Effector memory CD4-positive, alpha-beta T cell (primary cell): ENCODE measurements at places on chromosomes 4 and X.

GRCh38 chrX:153560466-153560865 lies 38.5 kb downstream of the CCNQ start:
- DNase-seq, result no peak

DNA sequence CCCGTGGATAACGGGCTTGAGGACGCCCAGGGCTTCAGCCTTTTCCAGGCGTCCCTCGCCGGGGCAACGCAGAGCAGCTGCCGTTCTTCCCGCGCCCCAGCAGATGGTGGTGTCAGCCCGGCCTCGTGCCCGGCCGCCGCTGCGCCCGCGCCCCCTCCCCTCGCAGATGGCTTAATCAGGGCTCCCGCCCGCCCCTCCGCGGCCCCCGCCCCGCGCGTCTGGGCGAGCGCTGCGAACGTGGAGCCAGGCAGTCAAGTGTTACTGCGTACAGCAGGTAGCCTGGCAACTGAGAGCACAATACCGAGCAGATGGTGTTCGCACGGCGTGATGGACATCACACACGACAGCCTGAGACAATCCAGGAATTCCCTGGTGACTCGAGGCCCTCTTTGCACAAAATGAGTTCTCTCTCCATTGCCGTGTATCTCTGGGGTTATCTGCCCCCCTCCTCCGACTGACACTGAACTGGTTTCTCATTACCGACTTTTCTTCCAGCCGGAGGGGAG lies 69.3 kb downstream of the MGST2 start:
- no peak for DNase-seq

DNA sequence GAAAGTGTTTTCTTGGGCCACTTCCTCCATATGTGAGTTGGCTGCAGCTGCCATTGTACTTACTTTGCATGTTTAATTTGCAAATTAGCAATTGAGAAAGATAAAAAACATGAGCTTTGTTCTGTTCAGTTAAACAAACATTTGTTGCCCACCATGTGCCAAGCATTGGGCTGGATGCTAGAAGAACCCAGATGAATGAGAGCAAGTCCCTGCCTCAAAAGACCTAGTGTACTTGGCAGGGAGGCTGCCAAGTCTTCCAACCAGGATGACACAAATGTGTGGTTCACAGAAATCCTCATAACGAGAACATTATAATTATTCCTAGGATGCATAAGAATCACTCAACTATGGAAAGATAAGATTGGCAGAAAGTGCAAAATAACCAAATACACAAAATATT lies 66.7 kb downstream of the GPM6A start:
- no peak for DNase-seq

- DNase-seq, result no peak
Measured at GRCh38 chr4:82063017-82063416, 310.8 kb downstream of the HNRNPD start.

DNA sequence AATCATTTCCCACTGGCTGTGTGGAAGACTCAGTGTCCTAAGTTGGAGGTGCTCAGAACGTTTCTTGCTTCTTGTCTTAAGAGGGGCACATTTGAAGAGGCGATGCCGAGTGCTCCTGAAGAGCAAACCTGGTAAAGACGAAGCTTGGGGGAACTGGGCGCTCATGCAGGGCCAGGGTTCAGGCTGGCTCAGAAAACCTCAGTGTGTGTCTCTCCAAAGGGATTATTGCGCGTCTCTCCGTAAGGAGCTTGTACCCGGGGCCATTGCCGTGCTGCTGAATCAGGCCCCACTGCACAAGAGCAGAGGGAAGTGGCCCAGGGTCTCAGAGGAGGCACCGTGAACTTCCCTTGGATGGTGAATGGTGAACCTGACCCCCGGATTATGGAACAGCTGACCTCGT lies 44.4 kb downstream of the PSAPL1 start:
- no peak for DNase-seq

GRCh38 chr4:140641789-140642439 lies 73.2 kb upstream of the UCP1 start:
- DNase-seq, result no peak

DNA sequence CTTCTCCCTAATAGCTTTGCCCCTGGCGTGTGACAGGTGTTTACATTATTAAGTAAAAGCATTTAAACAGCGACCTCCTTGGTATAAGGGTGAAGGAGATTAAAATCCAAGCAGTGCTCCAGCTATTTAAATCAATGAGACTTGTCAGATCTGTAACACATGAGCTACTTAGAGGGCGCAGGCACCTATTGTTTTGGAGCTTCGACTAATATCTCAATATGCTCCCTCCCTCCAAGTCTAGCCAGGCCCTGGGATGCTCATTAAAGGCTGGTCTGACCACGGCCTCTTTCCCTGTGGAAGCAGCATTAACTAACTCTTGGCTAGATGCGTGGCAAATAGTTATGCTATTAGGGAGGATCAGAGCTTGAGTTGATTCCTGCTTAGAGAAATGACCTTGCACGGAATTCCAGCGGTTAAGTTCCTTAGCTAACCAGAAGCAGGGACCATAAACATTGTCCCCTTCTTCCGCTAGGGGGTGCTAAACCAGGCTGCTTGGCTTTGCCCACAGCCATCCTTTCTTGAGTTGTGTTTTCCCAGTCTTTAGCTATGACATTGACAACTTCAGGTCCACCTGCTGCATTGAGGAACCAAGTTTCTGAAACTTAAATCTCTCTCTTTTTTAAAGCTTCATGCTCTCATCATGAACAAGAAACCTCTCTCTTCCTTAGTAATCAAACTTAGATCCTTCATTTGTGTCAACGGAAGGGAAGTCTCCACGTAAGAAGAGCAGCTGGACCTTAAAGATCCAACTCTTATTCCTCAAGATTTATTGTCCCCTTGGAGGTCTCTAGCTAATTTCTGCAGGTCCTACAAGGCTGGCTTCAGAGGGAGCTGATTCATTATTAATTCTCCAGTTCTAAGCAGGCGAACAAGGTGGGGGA lies 80.7 kb upstream of the IGFBP7 start:
- no peak for DNase-seq

- DNase-seq, result no peak
Measured at GRCh38 chr4:109011241-109012026, 248.6 kb upstream of the ETNPPL start.

- DNase-seq, result no peak
Measured at GRCh38 chrX:31506360-31506759, 434.5 kb upstream of the FTHL17 start.

DNA sequence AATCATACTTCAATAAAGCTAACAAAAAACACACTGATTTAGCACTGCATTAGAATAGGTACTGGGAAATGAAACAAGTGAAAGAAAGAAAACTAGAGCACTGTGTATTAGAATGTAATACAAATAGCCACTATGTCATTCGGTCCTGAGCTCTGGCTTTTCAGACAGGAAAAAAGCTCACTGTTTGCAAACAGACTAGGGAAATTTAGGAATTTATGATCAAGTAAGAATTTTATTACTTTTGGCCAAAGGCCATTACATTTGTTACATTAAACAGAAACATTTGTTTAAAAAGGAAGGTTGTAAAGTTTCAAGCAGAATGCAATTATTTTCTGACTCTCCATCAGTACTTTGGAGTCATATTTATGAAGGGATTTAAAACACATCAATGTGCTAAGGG lies 68.7 kb downstream of the KLHL8 start:
- DNase-seq, result no peak

DNA sequence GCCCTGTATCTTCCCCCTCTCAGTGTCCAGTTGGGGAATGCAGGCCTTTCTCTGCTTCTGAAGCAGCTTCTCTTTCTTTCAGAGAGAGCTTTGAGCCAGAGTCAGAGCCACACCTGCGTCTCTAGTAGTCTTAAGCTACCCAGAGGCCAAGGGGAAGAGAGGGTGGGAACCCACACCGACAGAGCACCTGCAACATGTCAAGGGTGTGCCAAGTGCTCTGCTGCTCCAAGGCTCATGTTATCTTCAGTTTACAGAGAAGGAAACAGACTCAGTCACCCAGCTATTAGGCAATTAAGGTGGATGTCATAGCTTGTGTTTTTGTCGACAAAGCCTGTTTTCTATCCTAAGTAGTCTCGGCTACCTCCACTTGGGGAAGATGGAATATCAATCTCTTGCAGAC lies 22.7 kb upstream of the RNF212 start:
- no peak for DNase-seq

DNA sequence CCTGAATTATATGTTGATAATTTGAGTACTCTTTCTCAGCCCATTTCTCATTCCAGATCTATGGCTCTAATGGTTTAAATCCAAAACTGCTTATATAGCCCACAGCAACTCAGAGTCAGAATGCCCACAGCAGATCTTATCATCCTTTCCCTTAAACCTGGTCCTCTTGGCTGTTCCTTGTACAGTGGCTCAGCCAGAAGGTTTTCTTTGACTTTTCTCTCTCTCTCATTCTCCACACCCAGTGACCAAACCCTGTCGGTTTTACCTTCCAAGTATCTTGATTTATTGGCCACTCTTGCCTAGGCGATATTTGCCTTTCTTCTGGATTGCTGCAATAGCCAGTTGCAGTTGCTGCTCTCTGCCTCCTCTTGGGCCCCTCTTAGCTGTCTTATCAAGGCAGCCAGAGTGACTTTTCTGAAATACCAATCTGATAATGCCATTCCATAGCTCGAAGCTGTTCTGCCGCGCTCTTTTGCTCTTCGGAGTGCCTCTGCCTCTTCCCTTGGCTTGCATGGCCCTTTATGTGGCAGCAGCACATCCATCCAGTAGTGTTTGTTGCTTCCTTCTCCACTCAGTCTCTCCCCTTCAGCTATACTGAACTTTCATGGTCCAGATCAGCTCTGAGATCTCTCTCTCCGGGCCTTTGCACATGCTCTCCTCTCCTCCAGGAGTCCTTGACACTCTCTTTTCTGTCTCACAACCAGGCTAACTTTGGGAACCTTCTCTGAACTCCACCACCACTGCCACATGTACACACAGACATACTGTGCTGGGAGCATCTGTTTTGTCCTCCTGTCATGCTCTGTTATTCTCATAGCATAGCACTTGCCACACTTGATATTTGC lies 11.8 kb downstream of the GAB1 start:
- DNase-seq, result no peak

DNA sequence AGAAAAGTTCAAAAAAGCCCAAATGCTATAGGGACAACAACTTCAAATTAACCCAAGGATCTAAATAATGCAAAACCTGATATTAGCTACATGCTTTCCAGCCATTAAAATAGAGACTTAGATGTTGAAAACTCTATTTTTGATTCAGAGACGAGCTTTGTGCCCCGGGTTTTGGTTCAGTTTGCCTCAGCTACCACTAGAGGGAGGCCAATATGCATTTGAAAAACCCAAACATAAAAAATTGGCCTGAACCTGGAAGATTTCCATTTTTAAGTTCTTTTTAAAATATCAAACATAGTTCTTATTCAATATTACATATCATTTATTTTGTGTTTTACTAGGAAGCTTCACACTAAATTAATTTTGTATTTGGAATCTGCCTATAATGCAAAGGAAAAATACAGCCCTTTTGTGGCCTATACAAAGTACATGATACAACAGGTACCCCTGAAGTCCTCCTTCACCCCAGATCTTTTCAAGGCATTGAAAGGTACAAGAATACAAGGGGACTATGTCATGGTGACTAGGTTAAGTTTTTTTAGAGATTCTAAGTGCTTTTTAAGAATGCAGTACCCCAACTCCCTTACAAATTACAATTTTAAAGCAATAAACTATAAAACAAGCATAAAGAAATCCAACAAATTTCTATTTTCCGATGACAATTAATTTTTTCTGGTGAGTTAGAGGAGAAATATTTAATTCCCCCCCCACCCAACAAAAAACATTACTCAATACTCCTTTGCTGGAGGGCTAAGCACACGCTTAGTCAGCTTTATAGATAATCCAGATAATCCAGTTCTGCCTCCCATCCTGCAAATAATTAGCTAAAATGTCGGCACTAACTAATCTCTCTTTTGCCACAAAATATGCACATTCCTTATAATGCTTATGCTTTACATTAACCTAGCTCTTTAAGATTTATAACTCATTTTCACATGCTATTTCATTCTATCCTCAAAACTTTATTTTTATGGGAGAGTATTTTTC lies 97.7 kb upstream of the PTPN13 start:
- no peak for DNase-seq

- no peak for DNase-seq
Measured at GRCh38 chr4:176584031-176584606, 208.6 kb downstream of the VEGFC start.

- no peak for DNase-seq
Measured at GRCh38 chr4:112532267-112532666, 16.3 kb upstream of the NEUROG2 start.

GRCh38 chr4:121256887-121257466 lies 92.9 kb upstream of the TNIP3 start:
- DNase-seq, result no peak

- no peak for DNase-seq
Measured at GRCh38 chr4:157012296-157012695, 40.7 kb upstream of the PDGFC start.

- DNase-seq, result no peak
Measured at GRCh38 chr4:121932212-121932974, 19.5 kb downstream of the TRPC3 start.

- DNase-seq, result no peak
Measured at GRCh38 chr4:183871581-183871980, 33.5 kb upstream of the STOX2 start.

DNA sequence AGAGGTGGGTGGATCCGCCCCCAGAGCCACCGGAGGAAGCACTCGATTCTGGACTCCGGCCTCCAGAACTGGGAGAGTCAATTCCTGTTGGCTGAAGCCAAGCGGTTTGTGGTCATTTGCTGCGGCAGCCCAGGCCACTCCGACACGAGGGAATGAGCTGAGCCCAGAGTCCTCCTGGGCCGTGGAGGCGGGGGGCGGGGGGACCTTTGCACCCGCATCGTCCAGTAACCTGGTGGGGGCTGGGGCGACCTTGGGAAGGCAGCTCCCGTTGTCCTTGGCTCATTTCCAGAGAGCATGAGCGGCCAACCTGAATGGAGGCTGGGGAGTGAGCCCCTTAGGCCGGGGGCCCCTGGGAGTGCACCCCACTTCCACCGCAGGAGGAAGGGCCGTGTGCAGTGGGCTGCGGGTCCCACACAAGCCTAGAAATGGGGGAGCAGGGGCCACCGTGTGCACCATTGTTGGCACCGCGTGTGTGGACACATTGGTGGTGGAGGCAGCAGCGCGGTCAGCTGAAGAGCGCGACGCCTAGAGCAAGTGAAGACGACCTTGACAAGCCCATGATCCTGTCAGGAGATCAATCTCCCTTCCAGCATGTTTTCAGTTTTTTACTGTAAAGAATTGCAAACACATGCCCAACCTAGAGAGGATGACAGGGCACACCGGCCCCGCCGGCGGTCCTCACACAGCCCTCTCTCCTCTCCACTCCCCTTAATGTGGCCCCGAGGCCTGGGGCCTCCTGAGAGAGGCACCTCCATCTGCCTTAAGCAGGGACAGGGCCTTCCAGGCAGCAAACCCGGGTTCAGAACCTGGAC lies 19.9 kb upstream of the DUSP9 start:
- no peak for DNase-seq

- DNase-seq, result no peak
Measured at GRCh38 chr4:77023920-77024319, 51.9 kb downstream of the CCNI start.

DNA sequence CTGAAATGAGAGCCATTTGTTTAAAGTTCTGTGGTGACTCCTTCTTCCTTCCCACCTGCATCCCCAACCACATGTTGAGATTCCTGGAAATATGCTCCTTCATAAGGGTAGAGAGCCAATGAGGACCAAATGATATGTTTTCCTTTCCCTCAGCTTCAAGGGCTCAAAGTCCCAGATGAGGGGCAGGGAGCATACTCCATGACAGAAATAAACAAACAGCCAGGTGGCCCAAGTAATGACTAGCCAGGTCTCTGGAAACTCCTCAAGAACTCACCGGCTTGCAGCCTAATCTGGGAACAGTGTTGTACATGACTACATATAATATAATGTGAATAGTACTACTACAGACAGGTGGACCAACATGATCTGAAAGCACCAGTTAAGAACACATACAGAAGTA lies 392.3 kb downstream of the PACRGL start:
- no peak for DNase-seq
